ENCODE measurements at places on chromosomes 3 and 15. TPM values are rescaled to one million over a fixed set of nuclear protein-coding genes. Genes with fewer than 3 reads are reported as not detected.

- no peak overlapping the region for H3K27ac ChIP-seq
- H3K4me1 ChIP-seq, result peaks cover 16% of the 10 kb centered on the region
- DNase-seq, result no peak
- no peaks in the 10 kb centered on the region for H3K36me3 ChIP-seq
These were observed 9.1 kb downstream of the VPS13C start for GRCh38 chr15:62051166-62051565.

GRCh38 chr3:107345822-107346405 is 31.3 kb upstream of the CCDC54 start:
- no peak overlapping the region for H3K27ac ChIP-seq
- no peak for DNase-seq
- no peaks in the 10 kb centered on the region for H3K4me1 ChIP-seq
- no peaks in the 10 kb centered on the region for H3K36me3 ChIP-seq

DNA sequence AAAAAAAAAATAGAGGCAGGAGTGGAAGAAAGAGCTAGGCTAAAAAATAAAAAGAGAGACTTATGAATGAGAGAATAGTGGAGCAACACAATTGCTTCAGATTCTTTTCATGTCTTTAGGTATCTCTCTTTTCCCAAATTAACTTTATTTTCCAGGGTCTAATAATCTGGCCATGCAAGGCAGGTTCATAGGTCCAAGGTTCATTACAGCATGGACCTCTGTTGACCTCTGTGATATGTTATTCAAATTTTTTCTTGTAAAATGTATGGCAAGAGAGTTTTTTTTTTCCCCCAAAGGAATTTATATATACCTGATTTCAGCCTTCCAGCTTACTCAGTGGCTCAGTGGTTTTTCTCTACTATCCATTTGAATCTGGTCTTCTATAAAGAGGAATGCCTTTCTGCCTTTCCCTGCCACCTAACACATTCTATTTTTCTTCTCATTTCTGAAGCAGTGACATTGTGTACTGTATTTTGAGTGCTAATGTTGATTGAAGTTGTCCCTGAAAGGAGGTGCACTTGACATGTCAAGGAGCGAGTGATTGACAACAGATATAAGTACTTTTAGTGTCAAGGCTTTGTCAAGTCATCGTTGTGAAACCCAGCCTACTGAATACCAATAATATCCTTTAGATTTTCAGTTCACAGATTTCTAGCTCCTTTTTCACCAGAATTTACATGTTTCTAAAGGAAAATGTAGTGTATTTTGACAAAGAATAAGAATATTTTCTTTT is 118.5 kb downstream of the MAP2K5 start:
- no peaks in the 10 kb centered on the region for H3K4me1 ChIP-seq
- peaks cover 27% of the 10 kb centered on the region for H3K36me3 ChIP-seq
- no peaks in the 10 kb centered on the region for H3K27me3 ChIP-seq
- H3K27ac ChIP-seq, result no peak overlapping the region
- no peak overlapping the region for H3K4me3 ChIP-seq
- DNase-seq, result no peak

DNA sequence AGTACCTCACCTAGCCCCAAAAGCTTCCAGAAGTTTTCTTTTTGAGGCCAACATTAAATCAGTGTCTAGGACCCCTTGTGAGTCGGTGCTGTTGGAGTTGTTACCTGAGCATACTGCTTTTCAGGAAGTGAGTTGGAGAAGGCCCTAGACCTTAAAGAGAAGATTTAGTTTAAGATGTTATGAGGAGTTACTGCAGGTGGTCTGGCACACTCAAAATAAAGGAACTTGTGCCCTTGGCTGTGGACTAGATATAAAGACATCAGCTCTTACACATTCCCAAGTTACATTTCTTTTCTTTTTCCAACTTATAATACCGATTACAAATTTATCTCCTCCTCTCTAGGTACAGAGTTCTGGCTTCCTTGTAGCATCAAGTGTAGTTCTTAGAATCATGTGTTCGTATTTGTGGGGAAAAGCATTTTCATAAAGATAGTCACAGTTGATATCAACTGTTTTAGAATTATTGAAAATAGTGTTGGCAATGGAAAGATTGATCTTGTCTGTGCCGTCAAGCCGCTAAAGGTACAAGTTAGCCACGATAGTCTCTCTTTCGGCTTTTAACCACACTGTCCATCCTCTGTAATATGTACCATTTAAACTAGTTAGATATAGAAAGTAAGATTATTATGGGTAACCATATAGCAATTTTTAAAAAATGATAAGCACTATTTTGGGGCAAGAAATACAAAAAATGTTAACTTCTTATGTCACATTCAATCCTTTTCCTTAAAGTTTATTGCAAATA is 8.6 kb downstream of the ZIC1 start:
- no peak overlapping the region for H3K27ac ChIP-seq
- peaks cover 100% of the 10 kb centered on the region for H3K27me3 ChIP-seq
- H3K36me3 ChIP-seq, result no peaks in the 10 kb centered on the region

- no peaks in the 10 kb centered on the region for H3K27me3 ChIP-seq
- no peak for DNase-seq
- no peaks in the 10 kb centered on the region for H3K36me3 ChIP-seq
- H3K4me1 ChIP-seq, result no peaks in the 10 kb centered on the region
These were observed 243.2 kb upstream of the SUCLG2 start for GRCh38 chr3:67897351-67898336.

- H3K4me1 ChIP-seq, result peaks cover 49% of the 10 kb centered on the region
- H3K36me3 ChIP-seq, result no peaks in the 10 kb centered on the region
- H3K27me3 ChIP-seq, result no peaks in the 10 kb centered on the region
- no peak overlapping the region for H3K27ac ChIP-seq
- H3K4me3 ChIP-seq, result no peak overlapping the region
- no peak for DNase-seq
These were observed 38.5 kb upstream of the SCAANT1 start for GRCh38 chr3:63950698-63951097.

- H3K36me3 ChIP-seq, result no peaks in the 10 kb centered on the region
- no peaks in the 10 kb centered on the region for H3K27me3 ChIP-seq
- no peak overlapping the region for H3K4me3 ChIP-seq
- H3K27ac ChIP-seq, result peak overlapping the region; percentile 75
- no peaks in the 10 kb centered on the region for H3K4me1 ChIP-seq
These were observed 5.3 kb downstream of the MYZAP start for GRCh38 chr15:57596978-57597377.

DNA sequence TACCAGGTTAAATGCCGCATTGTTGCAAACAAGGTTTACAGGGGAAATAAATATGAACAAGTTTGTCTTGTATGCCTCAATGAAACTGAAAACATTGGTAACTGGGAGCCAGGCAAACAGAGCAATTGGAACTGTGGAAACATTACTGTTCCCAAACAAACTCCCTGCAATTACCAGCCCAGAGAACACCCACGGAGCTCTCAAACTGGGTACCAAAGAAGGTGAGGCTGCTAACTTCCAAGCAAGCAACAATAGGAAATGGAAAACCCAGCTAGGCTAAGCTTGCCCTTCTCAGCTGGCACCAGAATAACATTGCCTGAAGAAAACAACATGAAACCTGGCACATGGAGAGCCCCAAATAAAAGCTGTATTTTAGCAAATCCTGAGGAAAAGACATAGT is 218.9 kb upstream of the THRB start:
- DNase-seq, result no peak
- H3K4me1 ChIP-seq, result no peaks in the 10 kb centered on the region
- no peaks in the 10 kb centered on the region for H3K36me3 ChIP-seq
- no peak overlapping the region for H3K4me3 ChIP-seq

DNA sequence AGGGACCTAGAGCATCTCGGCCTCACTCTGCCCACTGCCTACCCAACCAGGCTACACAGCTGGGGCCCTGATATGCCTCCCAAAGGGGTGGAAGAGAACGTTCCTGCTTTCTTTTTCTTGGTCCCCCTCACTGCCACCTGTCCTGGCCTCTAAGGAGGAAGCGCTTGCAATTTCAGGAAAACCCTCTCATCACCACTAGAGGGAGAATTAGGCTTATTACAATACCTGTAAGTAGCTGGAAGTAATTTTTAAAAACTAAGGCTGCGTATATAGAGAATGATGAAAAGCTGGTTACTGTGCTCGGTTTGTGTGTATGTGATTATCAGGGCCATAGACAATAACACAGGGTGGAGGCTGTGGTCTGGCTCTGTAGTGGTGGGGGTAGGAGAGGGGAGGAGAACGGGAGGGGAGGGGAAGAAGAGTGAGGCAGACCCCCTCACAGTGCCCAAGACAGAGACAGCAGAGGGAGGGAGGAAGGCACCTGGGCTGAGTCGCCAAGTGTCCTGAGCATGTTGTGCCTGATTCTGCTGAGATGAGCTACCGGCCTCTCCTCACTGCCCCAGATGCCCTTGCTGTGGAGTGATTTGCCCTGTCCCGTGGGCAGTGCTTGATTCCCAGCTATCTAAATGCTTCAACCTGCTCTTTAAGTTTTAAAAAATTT is 3.3 kb downstream of the GABRG3 start:
- H3K36me3 ChIP-seq, result no peaks in the 10 kb centered on the region
- no peaks in the 10 kb centered on the region for H3K4me1 ChIP-seq
- peaks cover 47% of the 10 kb centered on the region for H3K27me3 ChIP-seq
- no peak overlapping the region for H3K27ac ChIP-seq
- DNase-seq, result no peak

- DNase-seq, result no peak
- no peak overlapping the region for H3K27ac ChIP-seq
- H3K4me1 ChIP-seq, result peaks cover 37% of the 10 kb centered on the region
- peaks cover 8% of the 10 kb centered on the region for H3K27me3 ChIP-seq
- peak overlapping the region; percentile 66 for H3K4me3 ChIP-seq
These were observed 954 bp downstream of the SV2B start for GRCh38 chr15:91100814-91101607.

GRCh38 chr15:89673165-89673512 is 6.0 kb downstream of the PLIN1 start:
- H3K4me1 ChIP-seq, result no peaks in the 10 kb centered on the region
- no peak overlapping the region for H3K4me3 ChIP-seq
- DNase-seq, result no peak
- no peak overlapping the region for H3K27ac ChIP-seq

- H3K36me3 ChIP-seq, result no peaks in the 10 kb centered on the region
- H3K4me1 ChIP-seq, result no peaks in the 10 kb centered on the region
- no peak for DNase-seq
These were observed 16.1 kb upstream of the ATP8B4 start for GRCh38 chr15:50135031-50135551.

DNA sequence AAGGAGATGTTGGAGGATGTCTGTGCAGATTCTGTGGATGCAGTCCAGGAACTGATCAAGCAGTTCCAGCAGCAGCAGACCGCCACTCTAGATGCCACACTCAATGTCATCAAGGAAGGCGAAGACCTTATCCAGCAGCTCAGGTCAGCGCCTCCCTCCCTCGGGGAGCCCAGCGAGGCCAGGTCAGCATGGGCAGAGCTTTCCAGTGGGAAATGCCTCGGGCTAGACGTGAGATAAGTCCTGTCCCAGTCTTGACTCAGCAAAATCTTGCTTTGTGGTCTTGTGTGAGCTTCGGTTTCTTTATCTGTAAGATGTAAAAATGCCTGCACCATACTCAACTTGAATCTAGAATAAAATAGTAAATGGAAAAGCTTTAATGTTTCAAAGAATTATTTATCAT is 335.1 kb upstream of the UMPS start:
- no peaks in the 10 kb centered on the region for H3K36me3 ChIP-seq
- no peak overlapping the region for H3K4me3 ChIP-seq
- peaks cover 15% of the 10 kb centered on the region for H3K4me1 ChIP-seq
- no peaks in the 10 kb centered on the region for H3K27me3 ChIP-seq
- DNase-seq, result no peak

- DNase-seq, result peak; percentile 85
- peak overlapping the region; percentile 82 for H3K27ac ChIP-seq
- H3K36me3 ChIP-seq, result peaks cover 23% of the 10 kb centered on the region
- H3K27me3 ChIP-seq, result no peaks in the 10 kb centered on the region
These were observed 53.2 kb downstream of the PGPEP1L start for GRCh38 chr15:98954411-98954810.

DNA sequence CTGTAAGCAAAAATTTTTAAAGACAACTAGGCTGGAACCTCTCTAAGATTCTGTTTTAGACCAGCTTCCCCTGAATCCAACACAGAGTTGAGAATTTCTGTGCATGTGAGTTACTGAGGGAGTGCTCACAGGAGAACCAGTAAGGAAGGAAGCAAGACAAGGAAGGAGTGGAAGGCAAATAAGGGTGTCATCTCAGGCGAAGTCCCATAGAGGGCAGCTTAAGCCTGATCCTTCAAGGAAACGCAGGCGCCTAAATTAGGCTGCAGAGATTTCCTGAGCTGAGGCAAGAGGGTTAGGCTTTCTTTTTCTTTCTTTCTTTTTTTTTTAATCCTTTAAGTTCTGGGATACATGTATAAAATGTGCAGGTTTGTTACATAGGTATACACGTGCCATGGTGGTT is 36.2 kb upstream of the COL6A6 start:
- H3K4me1 ChIP-seq, result no peaks in the 10 kb centered on the region
- no peak for DNase-seq
- H3K4me3 ChIP-seq, result no peak overlapping the region
- no peaks in the 10 kb centered on the region for H3K36me3 ChIP-seq

GRCh38 chr3:131033480-131034080 is 6.9 kb downstream of the NEK11 start:
- H3K4me1 ChIP-seq, result no peaks in the 10 kb centered on the region
- H3K27ac ChIP-seq, result no peak overlapping the region
- H3K4me3 ChIP-seq, result no peak overlapping the region
- H3K36me3 ChIP-seq, result peaks cover 15% of the 10 kb centered on the region

- peaks cover 7% of the 10 kb centered on the region for H3K27me3 ChIP-seq
- no peaks in the 10 kb centered on the region for H3K4me1 ChIP-seq
- H3K4me3 ChIP-seq, result no peak overlapping the region
- no peak for DNase-seq
- no peak overlapping the region for H3K27ac ChIP-seq
- H3K36me3 ChIP-seq, result no peaks in the 10 kb centered on the region
These were observed 115.6 kb downstream of the GREM1 start for GRCh38 chr15:32833379-32833821.

DNA sequence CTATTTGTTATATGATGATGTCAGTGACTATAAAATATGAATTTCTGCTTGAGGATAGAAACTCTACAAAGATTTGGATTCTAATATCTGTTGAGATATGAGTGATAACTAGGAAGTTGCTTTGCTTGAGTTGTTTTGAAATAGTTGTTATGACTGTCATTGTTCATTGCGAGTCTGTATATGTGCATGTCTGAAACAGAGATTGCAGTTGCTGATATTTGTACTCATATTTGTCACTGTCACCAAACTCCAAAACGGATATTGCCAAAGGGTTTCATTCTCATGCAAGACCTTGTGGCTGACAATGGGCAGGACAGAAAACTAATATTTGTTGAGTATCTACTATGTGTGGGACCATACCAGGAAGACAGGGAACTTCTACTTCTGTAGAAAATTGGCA is 240.2 kb downstream of the CD47 start:
- H3K27me3 ChIP-seq, result no peaks in the 10 kb centered on the region
- no peak for DNase-seq
- H3K4me3 ChIP-seq, result no peak overlapping the region
- no peaks in the 10 kb centered on the region for H3K4me1 ChIP-seq
- H3K27ac ChIP-seq, result no peak overlapping the region

GRCh38 chr15:96735632-96736240 is 405.2 kb downstream of the NR2F2 start:
- no peak overlapping the region for H3K27ac ChIP-seq
- H3K4me3 ChIP-seq, result no peak overlapping the region
- no peaks in the 10 kb centered on the region for H3K4me1 ChIP-seq
- H3K27me3 ChIP-seq, result no peaks in the 10 kb centered on the region
- no peak for DNase-seq

GRCh38 chr3:184345317-184346144 is 8.1 kb downstream of the FAM131A start:
- H3K4me1 ChIP-seq, result peaks cover 8% of the 10 kb centered on the region
- H3K27me3 ChIP-seq, result no peaks in the 10 kb centered on the region
- DNase-seq, result peak; percentile 46
- H3K27ac ChIP-seq, result peak overlapping the region; percentile 46
- peaks cover 10% of the 10 kb centered on the region for H3K36me3 ChIP-seq

The RHCG gene
- total RNA-seq, result not detected

The CELSR3 gene
- 0.44 TPM for total RNA-seq

The CFAP92 gene
- total RNA-seq, result 1.2 TPM

The SLC9A9 gene
- 5.0 TPM for total RNA-seq

All from heart right ventricle (tissue), 16 donors.